Activated CD4-positive, alpha-beta T cell treated with anti-CD3 and anti-CD28 coated beads, Interleukin-2, amount 10 ng/mL, durations not matched to agents 24 days and 14 days (primary cell): ENCODE measurements at places on chromosomes 11 and 22. TPM values are rescaled to one million over a fixed set of nuclear protein-coding genes. Genes with fewer than 3 reads are reported as not detected.

Gene CATSPERZ
- total RNA-seq, result not detected in 2 replicates

Gene APOL4
- total RNA-seq, result 0.17 TPM in 1 of 2 replicates, not detected in the other

Gene CFAP300
- total RNA-seq, result not detected in 2 replicates

Gene MAPK8IP2
- total RNA-seq, result 0.19 TPM in 2 replicates

Gene ZNF143
- 38.6 and 39.2 TPM in 2 replicates for total RNA-seq

Gene CYTH4
- total RNA-seq, result 43.5 and 44.9 TPM in 2 replicates

Gene AGBL2
- total RNA-seq, result 4.2 and 4.5 TPM in 2 replicates

Gene RFPL3
- total RNA-seq, result not detected in 2 replicates

DNA sequence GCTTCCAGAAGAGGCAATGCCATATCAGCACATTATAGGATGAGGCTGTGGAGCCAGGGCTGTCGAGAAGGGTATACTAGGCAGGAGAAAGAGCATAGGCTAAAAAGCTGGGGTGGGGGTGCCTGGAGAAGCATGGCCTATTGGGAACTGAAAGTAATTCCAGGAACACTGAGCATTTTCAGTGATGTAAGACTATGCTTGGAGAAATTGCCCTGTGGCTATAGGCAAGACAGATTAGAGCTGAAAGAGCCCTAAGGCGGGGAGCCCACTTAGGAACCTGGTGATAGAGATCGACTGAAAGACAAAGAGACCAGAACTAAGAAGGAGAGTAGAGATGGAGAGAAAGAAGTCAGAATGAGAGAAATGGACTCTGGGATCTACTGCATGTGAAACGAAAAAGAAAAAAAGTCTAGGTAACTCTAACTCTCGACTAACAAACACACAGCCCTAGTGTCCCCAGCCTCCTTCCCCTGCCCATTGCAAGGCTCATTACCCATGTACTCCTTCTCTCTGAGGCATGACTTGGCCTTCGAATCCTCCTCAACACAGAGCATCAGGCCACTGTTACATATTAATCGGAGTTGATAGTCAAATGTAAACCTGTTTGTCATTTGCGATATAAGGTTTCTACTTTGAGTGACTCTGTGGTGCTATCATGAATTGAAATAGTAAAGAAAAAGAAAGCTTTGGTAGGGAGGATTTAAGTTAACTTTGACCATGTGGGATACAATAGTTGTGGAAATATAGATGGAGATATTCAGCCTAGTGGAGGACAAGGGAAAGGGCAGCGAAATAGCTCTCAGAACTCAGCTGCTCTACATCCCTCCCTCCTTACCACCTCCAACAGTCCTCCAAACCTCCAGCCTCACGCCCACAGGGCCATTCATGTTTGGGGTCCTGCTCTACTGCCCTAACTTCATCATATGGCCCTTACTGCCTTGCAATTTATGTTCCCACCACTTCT is 52.3 kb upstream of the BMAL1 start:
- DNase-seq, result no peak

- no peak for DNase-seq
Measured at GRCh38 chr11:134171951-134172350, 51.8 kb downstream of the NCAPD3 start.

DNA sequence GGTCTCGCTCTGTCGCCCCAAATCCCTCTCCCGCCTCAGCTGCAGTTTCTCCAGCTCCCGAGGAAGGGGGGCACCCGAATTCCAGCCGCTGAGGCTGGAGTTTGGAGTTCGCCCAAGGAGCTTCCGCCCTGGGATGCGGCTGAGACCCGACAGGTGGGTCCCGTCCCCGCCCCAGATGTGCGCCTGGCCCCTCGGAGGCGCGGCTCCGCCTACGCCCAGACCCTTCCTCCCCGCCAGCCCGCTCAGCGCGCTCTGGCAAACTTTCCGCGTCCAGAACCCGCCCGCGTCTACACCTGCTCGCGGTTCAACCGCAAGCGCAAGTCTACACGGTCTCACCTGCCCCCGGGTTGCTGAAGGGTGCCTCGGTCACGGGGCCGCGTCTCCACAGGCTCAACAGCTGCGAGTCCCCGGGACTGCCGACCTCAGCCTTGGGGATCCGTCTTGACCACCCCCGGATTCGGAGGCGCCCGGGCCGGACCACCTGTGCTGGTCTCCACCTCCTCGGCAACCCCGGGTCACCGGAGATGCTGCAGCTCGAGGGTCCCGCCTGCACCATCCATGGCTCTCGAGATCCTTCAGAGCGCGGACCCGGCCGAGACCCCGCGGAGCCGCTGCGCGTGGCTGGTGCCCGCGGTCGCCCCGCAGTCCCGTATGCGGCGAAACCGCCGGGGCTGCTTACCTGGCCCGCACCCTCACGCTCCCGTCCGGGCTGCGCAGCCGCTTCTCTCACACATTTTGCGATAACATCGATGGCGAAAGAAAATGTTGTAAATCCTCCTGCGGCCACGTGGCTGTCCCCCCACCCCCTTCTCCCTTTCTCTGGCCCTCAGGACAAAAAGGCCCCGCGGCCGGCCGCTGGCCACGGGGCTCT is 63.6 kb downstream of the NFAM1 start:
- peak; percentile 79 for DNase-seq

- peak; percentile 89 for DNase-seq
Measured at GRCh38 chr22:25062386-25063085, 110.0 kb downstream of the KIAA1671 start.

DNA sequence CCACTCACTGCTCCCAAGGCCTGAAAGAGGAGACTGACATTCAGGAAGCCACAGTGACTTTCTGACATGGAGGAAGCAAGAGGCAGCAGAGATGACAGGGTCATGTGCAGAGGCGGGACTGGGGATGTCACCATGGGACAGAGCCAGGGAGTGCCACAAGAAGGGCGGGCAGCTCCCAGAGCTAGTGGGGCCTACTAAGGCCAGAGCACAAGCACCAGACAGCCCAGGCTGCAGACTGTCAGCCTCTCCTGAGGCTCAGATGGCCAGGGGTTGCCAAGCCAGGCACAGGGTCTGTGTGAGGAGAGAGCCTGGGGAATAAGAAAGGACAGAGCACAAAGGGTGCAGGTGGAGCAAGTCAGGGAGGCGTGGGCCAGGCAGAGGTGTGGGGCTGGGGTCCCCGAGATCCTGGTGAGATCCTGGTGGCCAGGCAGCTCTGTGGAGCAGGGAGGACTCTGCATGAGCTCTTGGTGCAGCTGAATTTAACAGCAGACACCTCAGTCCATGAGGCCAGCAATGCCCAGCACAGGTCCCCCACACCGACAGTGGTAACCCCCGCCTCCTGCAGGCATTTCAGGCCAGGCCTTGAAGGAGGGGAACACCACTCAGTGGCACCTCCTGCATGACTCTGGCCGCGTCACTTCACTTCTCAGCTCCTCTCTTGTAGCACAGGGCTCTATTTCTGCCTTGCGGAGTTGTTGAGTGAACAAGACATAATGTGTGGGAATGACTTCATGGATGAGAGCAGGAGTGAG is 52.3 kb downstream of the SGSM3 start:
- DNase-seq, result no peak

GRCh38 chr11:14673824-14674405 is 30.3 kb downstream of the PDE3B start:
- no peak for DNase-seq

DNA sequence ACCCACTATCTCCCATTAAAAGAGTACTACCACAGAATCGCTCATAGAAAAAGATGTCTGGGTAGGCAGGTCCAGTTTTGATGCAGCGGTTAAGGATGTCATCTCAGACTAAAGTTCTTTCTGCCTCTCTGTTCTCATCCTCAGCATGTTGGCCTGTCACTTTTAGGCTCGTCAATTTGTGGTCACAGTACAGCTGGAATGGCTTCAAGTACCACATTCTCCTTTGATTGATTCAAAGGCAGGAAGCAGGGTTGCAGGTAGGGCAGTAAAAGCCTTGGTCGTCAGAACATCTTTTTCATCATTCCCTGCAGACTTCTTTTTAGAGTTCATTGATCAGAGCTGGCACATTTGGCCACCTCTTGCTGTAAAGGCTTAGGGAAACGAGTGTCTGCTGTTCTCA is 28.7 kb downstream of the SDHD start:
- DNase-seq, result no peak

GRCh38 chr11:62753736-62754603 is at the start of gene ZBTB3:
TSS of gene ZBTB3 (minus strand) at chr11:62754160. CDS start at chr11:62753664, 496 bp downstream.
- peak; percentile 98 for DNase-seq

DNA sequence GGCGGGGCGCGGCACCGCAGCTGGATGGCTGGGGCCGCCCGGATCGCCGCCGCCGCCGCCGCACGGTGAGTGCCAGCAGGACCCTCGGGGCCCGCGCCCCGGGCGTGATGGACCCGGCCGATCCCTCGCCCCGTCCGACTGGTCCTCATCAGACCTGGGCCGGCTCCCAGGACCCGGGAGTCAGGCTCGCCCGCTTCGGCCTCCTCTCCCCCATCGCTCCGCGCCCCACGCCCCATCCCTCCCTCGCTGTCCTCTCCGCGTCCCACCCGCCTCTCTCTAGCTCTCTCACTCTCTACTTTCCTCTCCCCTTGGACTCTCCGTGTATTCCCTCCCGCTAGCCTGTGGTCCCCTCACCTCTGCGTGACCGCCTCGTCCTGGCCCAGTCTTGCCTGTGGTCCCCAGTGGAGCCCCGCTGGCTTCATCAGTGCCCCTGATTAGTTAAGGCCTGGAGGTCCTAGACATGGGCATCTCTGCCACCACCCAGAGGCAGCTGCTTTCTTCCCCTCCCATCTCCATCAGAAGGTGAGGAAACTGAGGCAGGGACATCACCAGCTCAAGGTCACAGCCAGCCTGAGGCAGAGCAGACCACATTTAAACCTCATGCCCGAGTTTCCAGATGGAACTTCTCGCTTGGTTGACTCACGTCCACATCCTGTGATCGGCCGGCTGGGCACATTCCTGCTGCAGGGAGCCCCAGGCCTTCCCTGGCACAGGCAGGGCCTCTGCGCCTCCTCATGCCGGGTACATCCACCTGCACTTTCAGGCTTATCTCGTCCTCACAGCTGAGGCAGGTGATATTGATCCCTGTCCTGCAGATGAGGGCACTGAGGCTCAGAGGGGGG is 429 bp downstream of the SLC39A13 start:
- DNase-seq, result no peak

DNA sequence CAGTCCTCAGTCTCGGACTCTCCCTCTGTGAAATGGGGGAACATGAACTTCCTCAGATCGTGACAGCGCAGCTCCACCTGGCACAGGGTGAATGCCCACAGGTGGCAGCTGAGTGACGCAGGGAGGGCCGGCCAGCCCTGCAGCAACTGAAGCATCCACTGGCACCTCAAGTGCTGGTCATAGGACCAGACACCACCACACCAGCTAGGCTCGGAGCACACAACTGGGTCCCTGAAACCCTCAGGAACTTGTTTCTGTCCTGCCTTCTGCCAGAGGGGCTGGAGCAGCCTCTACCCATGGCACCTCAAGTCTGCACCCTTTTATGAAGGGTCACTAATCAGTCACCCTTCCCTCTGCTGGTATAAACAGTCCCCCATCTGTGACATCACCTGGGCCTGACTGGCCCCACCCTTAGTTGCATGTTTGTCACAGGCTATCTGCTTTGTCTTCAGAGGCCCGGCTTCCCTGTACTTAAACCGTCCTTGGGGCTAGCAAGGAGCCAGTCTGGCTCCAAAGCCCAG is 7.4 kb upstream of the CDC42BPG start:
- no peak for DNase-seq

DNA sequence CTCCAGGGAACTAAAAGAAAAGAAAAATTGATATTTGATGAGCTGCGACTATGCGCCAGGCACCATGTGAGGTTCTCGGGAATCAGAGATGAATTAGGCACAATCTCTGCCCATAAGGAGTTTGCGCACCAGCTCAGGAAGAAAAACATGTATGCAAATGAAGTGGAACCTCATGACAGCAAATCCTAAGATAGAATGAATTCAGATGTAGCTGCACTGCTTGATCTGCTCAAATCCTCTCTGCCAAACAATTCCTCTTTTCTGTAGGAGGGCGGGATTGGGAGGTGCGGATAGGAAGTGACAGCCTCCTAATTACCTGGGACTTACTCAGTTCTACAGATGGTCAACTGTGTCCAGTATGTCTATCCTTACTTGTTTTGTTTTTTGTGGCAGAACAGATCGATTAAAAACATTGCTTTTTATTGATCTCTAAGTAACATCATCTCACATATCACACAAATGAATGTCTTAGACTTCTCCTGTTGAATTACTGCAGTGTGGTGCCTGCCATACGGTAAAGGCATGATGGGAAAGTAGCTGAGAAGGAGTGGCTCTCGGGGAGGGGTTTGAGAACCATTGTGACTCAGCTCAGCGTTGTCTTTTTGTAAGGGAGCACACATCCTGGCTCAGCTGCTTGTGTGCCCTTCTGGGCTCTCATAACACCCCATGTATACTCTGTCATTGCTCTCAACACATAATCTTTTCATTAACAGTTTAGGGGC is 13.9 kb downstream of the CRTAM start:
- DNase-seq, result peak; percentile 68

DNA sequence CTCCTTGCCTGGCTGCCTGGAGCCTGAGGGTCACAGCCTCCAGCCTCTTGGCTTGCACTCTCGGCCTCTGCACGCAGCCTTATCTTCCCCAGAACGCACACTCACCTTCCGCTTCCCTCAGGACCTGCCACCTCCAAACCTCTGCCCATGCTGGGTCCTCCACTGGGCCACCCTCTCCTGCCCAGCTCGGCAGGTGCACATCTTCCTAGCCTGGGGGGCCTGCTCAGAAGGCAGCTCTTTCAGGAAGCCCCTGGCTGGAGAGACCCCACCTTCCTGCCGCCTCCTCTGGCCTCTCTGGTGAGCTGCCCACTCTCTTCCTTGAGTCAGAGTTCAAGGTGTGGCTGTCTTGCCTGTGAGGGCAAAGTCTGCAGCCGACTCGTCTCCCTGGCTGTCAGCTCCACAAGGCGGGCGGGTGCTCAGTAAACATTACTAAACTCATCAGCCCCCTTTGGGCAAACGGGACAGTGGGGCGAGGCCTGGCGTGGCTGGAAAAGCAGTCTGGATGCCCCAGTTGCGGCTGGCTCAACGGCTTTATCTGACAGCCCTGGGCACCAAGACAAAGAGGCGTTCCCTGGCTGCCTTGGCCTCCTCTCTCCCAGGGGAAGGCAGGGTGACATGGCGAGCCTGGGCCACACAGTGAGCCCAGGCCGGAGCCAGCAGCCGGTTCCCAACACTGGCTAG is 1.7 kb upstream of the LINC01488 start:
- no peak for DNase-seq

DNA sequence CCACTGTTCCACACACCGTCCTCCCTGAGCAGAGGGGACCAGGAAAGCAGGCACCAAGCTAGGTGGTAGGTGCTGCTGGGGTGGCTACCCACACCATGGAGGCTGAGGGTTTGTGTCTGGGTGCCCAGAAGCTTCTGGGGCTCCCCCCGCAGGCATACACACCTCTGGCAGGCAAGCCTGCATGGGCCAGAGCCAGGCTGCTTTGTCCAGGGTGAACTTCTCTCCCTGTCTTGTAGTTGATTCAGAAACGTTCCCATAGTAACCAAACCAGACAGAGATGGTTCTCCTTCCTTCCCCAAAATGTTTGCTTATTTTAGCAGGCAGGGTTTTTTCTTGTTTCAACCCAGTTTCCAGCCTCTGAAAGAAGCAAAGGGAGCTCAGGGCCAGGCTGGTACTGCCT is 40.9 kb upstream of the SUSD2 start:
- DNase-seq, result no peak

GRCh38 chr11:92728628-92729027 is 240.8 kb upstream of the MTNR1B start:
- DNase-seq, result no peak

DNA sequence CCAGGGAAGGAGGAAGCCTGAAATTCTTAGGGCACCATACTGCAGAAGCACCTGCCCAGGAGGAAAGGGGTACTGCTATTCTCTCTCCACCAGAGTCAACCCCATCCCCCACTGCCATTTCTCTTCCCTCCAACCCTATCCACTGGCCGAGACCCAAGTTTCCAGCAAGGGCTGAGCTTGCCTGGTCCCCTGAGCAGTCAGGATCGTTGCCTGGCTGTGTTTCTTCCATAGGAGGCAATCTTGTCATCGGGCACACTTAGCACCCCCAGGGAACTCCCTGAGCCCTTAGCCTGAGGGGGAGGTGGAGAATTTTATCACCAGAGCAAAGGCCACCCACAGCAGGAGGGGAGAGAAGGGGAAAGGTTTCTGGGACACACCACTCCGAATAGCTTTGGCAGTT is 115.8 kb upstream of the NECTIN1 start:
- DNase-seq, result no peak
